Trophoblast cell (in vitro differentiated cells and primary cell): ENCODE measurements at places on chromosomes 1 and 21.

- no peaks in the 10 kb centered on the region for H3K4me1 ChIP-seq
- no peak overlapping the region for H3K27ac ChIP-seq
- no peaks in the 10 kb centered on the region for H3K36me3 ChIP-seq
- DNase-seq: no peak
These were observed 203.2 kb upstream of the SGIP1 start for GRCh38 chr1:66330722-66331141.

GRCh38 chr1:2343023-2343935 is 48.1 kb downstream of the MORN1 start:
- H3K27ac ChIP-seq: no peak overlapping the region
- no peaks in the 10 kb centered on the region for H3K4me1 ChIP-seq
- DNase-seq: no peak
- H3K27me3 ChIP-seq: no peaks in the 10 kb centered on the region

DNA sequence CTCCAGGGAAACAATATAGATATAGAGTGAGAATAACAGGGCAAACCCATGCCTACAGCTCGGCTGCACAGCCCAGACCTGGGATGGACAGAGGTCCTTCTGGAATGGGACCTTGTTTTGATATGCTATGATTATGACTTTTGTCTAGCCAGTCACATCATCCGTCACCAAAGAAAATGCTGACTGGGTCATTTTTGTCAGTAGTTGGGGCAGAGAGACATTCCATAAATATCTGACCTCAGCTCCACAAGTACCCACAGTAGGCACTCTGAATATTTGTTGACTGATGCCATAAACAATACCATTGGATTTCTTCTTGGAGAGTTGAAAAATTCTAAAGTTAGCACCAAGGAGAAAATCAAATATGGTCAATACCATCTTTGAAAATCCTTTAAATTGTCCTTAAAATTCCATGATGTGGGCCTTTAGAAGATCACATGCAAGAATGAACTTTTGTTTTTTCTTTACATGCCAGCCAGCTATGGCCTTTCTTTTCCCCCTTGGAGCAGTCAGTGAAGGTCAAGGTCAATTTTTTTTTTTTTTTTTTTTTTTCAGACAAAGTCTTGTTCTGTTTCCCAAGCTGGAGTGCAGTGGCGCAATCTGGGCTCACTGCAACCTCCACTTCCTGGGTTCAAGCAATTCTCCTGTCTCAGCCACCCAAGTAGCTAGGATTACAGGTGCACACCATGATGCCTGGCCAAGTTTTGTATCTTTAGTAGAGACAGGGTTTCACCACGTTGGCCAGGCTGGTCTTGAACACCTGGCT is 7.3 kb downstream of the TMCO4 start:
- no peaks in the 10 kb centered on the region for H3K36me3 ChIP-seq
- no peaks in the 10 kb centered on the region for H3K27me3 ChIP-seq
- H3K4me3 ChIP-seq: no peak overlapping the region
- no peak overlapping the region for H3K27ac ChIP-seq
- no peaks in the 10 kb centered on the region for H3K4me1 ChIP-seq

DNA sequence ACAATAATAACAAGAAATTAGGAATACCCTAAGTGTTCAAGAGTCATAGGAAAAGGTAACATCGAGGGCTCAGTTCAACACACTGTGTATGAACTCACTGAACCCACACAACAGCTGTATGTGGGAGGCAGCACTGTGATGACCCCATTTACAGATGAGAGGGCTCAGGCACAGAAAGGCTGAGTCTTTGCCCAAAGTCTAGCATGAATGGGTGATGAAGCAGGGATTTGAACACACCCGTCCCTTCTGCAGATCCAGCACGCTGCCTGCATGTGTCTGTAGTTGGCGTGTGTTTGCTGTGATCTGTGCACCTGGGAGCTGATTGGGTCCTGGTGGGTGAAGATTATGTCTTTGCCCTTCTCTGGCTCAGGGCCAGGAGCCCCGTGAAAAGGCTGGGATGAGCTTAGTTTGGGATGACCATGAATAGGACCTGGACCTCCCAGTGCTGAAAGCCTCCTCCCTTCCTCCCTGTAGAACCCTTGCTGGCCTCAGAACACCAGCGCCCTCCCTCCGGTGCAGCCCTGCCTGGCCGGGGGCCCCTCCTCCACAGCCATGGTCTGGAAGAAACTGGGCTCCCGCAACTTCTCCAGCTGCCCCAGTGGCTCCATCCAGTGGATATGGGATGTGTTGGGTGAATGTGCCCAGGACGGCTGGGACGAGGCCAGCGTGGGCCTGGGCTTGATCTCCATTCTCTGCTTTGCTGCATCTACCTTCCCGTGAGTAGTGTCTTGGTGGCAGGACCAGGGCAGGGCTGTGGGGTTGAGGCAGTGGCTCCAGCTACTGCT is 5.2 kb downstream of the SLC66A1 start:
- no peak overlapping the region for H3K4me3 ChIP-seq
- peaks cover 25% of the 10 kb centered on the region for H3K4me1 ChIP-seq

DNA sequence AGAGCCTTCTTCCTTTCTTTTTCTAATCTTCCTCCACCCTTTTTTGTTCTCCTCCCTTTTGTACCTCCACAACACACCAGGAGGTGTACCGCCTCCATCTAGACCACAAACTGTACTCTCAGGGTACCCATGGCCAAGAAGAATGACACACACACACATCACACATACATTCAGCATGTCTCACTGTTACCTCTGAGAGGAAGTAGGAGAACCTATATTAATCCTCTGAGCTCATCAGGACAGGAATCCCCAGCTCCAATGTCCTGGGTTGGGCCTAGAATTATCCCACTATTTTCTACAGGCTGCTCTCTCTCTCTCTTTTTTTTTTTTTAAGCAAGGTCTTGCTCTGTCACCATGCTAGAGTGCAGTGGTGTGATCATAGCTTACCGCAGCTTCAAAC is 36.7 kb downstream of the ATP2B4 start:
- H3K27ac ChIP-seq: no peak overlapping the region
- H3K4me3 ChIP-seq: no peak overlapping the region
- no peak for DNase-seq
- peaks cover 15% of the 10 kb centered on the region for H3K4me1 ChIP-seq

- no peaks in the 10 kb centered on the region for H3K27me3 ChIP-seq
- H3K36me3 ChIP-seq: no peaks in the 10 kb centered on the region
- DNase-seq: no peak
- no peak overlapping the region for H3K4me3 ChIP-seq
- H3K27ac ChIP-seq: no peak overlapping the region
These were observed 139.0 kb downstream of the DPYD start for GRCh38 chr1:97781762-97782337.

GRCh38 chr1:110961902-110962301 is 1.8 kb downstream of the LRIF1 start:
- no peaks in the 10 kb centered on the region for H3K36me3 ChIP-seq
- no peak overlapping the region for H3K4me3 ChIP-seq

DNA sequence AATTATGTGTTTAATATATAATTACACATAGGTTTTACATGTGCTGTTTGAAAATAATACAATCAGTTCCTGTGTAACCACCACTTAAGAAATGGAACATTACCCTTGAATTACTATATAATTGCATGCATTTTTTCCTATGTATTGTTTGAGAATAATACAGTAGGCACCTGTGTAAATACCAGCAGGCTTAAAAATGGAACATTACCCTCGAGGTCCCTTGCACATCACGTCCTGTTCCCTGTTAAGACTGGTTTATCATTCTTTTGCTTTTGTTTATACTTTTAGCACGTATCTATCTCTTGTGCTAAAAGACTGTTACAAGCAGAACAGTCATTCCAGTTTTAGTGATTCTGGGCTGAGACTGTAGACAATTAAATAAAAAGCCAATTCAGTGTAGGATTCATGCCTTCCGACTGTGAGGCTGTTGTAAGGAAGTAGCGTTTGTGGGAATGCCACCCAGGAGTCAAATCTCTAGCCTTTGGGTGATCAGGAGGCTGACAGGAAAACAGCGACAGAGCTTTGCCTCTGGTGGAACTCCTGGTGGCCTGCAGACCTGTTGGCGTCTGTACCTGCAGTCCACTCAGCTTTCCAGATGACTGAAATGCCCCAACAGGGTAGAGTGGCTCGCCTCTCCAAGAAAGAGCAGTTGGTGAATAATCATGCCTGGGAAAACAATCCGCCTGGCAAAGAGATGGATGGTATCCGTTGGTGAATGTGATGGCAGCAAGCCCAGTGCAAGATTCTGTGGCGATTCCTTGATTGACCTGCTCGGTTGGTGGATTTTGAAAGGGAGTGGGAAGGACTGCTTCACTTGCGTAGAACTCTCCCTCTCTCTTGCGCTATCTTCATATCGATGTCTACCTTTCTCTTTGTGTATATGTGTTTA is 58.0 kb downstream of the DISC1 start:
- no peaks in the 10 kb centered on the region for H3K4me1 ChIP-seq
- DNase-seq: no peak
- peaks cover 1% of the 10 kb centered on the region for H3K36me3 ChIP-seq
- no peak overlapping the region for H3K27ac ChIP-seq
- no peak overlapping the region for H3K4me3 ChIP-seq

- peaks cover 3% of the 10 kb centered on the region for H3K4me1 ChIP-seq
- no peak for DNase-seq
- H3K27me3 ChIP-seq: no peaks in the 10 kb centered on the region
- H3K27ac ChIP-seq: no peak overlapping the region
- H3K36me3 ChIP-seq: no peaks in the 10 kb centered on the region
These were observed 851 bp upstream of the VPS13D start for GRCh38 chr1:12228979-12229378.

DNA sequence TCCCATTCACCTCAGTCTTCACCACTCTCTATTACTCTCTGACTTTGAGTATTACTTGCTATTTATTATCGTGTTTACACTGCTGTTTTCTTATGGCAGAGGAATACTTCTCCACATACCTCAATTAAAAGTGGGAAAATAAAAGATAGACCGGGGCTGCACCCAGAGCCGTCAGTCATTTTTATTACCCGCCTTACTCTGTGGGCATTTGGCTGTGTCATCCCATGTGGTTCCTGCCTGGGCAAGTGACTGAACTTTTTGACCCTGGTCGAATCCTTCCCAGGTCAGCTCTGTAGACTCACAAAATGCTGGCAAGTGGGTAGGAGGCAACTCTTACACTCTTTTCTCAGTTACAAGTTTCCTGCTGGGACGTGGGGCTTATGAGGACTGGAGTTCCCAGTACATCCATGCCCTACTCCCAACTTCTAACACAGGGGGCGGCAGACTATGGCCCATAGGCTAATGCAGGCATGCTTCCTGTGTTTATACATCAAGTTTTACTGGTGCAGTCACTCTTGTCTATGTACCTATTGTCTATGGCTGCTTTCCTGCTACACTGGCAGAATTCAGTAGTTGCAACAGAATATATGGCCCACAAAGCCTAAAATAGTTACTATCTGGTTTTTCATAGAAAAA is 69.5 kb upstream of the KCND3 start:
- H3K27me3 ChIP-seq: no peaks in the 10 kb centered on the region
- H3K27ac ChIP-seq: no peak overlapping the region
- H3K4me1 ChIP-seq: no peaks in the 10 kb centered on the region
- no peak for DNase-seq
- no peak overlapping the region for H3K4me3 ChIP-seq
- no peaks in the 10 kb centered on the region for H3K36me3 ChIP-seq

DNA sequence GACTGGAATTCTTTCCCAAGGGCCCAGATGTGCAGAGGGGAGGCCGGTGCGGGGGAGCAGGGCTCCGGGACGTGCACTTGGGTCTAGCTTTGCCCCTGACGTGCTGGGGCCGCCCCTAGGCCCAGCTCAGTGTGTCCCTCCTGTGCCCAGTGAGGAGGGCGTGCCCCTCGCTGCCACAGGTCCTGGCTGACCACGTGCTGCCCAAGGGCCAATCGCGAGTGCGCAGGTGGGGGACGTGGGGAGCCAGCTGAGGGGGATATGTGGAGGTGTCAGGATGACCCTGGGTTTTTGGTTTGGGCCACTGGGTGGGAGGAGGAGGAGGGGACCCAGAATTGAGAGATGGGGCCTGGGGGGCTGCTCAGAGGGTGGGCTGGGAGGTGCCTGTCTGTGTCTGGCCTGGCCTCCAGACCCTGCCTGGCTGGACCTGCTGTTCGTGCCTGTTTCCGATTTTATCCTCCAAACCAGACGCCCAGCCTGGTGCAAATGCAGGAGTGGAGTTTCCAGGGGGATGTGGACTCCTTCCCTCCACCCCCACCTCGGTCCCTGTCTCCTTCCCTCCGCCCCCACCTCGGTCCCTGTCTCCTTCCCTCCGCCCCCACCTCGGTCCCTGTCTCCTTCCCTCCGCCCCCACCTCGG is 6.1 kb upstream of the RNF223 start:
- H3K4me3 ChIP-seq: peak overlapping the region; percentile 52
- DNase-seq: no peak
- H3K36me3 ChIP-seq: peaks cover 14% of the 10 kb centered on the region
- no peaks in the 10 kb centered on the region for H3K27me3 ChIP-seq
- H3K4me1 ChIP-seq: peaks cover 14% of the 10 kb centered on the region

GRCh38 chr21:17393413-17393812 is 119.4 kb upstream of the CXADR start:
- H3K4me3 ChIP-seq: no peak overlapping the region
- H3K27me3 ChIP-seq: no peaks in the 10 kb centered on the region
- H3K4me1 ChIP-seq: no peaks in the 10 kb centered on the region
- H3K36me3 ChIP-seq: no peaks in the 10 kb centered on the region
- no peak overlapping the region for H3K27ac ChIP-seq

DNA sequence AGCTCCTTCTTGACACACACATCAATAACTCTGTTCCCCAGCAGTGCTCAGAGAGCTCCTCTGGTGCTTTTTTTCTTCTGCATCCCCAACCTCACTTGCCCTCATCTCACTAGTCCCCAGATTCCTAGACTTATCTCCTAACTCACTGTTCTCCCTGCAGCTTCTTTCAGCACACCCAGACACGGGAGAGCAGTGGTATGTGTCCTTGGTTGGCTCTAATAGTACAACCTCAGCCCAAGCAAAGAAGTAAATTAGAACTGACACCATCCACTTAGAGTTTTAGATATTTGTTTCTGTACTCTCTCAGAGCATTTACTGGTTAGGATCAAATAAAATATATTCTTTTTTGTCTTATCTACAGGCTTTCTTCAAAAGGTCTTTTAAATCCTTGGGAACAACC is 201.4 kb upstream of the SNX7 start:
- H3K27ac ChIP-seq: no peak overlapping the region
- no peak overlapping the region for H3K4me3 ChIP-seq
- no peak for DNase-seq
- H3K36me3 ChIP-seq: no peaks in the 10 kb centered on the region
- peaks cover 3% of the 10 kb centered on the region for H3K4me1 ChIP-seq

DNA sequence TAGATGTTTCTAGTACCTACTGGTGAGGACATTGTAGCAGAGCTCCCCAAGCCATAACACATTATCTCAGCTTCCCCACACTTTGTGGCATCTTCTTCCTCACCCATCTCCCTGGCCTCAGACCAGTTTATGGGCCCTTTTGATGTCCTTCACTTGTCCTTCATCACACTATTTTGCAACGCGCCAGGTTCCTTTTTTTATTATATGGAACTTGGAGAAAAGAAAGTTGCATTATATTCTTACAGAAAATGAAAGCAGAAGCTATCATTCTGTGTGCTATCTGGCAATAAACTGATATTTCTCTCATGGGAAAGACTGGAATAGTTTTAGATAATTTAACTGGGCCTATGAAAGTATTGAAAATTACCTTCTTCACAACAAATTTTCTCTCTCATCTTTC is 196.9 kb upstream of the ETV3 start:
- no peaks in the 10 kb centered on the region for H3K27me3 ChIP-seq
- H3K4me1 ChIP-seq: no peaks in the 10 kb centered on the region
- H3K4me3 ChIP-seq: no peak overlapping the region
- no peaks in the 10 kb centered on the region for H3K36me3 ChIP-seq
